ENCODE measurements at places on chromosomes 6 and 20.

GRCh38 chr6:116330511-116330910 is 40.2 kb upstream of the DSE start:
- no peak for DNase-seq

GRCh38 chr6:8382434-8382833 is 52.9 kb downstream of the SLC35B3 start:
- DNase-seq, result no peak

- DNase-seq, result no peak
Observed at GRCh38 chr20:2408111-2408510, 27.4 kb downstream of the TGM6 start.

DNA sequence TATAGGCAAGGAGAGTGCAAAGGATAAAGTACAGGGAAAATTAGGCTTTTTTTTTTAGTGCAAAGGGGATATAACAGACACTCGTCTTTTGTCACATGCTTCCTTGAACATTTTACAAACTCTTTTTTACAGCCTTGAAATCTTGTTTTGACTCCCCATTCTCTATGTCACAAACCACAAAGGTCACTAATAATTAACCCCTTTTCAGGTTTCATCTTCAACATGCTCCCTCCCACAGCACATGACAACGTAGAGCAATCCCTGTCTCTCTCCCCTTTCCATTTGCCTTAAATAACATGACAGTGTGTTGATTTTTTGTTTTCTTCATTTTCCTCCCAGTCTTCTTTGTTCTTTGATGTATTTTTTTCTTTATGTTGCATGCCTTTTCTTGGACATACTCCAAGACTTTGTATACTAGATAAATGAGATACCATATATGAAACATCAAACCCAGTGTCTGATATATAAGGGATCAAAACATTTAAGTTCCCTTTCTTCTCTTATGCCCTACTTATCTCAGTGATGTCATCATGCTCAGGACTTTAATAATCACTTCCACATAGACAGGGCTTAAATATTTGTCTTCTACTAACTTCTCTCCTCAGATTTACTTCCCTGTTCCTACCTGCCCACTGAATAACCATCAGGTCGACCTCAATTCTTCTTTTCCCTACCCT is 378.7 kb upstream of the HSF2 start:
- no peak for DNase-seq

GRCh38 chr6:121479486-121480098 is 44.1 kb downstream of the GJA1 start:
- DNase-seq, result no peak

GRCh38 chr20:22217712-22218352 is 366.5 kb downstream of the FOXA2 start:
- no peak for DNase-seq

GRCh38 chr6:35993150-35993549 is 31.3 kb downstream of the SLC26A8 start:
- DNase-seq, result no peak

DNA sequence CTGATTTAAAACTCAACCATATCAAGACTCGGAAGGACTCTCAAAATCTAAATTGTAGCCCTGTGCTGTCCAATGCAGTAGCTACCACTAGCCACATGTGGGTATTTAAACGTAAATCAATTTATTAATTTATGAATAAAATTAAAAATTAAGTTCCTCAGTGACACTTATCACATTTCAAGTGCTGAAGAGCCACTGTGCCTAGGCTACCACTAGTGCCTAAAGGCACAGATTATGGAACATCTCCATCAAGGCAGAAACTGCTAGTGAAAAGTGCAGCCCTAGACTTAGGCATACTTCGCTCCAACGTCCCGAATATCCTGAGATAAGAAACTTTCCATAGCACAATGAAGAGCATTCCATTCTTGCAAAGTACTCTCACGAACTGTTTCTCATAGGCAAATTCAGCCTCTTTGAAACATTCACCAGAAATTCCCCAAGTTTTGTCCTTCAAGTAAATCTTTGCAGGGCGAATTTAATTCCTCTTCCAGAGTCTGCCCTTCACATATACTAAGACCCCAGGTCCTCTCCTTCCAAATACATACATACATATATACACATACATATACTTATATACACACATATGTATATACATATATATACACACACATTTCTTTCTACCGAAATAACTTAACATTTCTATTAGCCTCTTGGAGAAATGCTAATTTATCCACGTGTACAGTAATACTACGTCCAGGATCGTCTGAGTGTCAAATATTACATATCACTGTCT is 1.3 kb downstream of the SUPT3H start:
- DNase-seq, result no peak

- DNase-seq, result no peak
Observed at GRCh38 chr6:156427345-156427744, 349.8 kb upstream of the ARID1B start.

GRCh38 chr6:122276637-122277036 is 122.8 kb upstream of the HSF2 start:
- DNase-seq, result no peak

- DNase-seq, result no peak
Observed at GRCh38 chr20:40148886-40149285, 540.1 kb downstream of the MAFB start.

DNA sequence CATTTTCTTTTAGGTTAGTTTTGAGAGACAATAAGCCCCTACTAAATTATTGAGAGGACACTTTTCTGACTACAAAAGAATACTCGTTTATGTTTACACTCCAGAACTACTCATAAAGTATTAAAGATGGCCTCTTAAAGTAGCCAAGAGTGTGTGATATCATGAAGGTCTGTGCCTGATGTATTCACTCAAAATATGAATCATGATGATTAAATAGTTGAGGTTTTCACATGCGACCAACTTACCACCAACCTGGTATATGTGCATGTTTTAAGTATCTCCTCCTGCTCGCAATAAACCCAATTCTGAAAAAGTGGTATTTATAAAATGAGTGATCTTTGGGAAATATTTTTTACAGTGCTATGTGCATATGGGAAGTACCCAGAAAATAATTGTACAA is 43.9 kb downstream of the IL20RA start:
- no peak for DNase-seq
